Activated naive CD8-positive, alpha-beta T cell treated with anti-CD3 and anti-CD28 coated beads, Interleukin-2, amount 50 U/mL, for 24 hours (primary cell): ENCODE measurements at places on chromosomes 5 and 9.
A peak's percentile ranks its signal among the peaks of the same experiment; 100 is the strongest.

DNA sequence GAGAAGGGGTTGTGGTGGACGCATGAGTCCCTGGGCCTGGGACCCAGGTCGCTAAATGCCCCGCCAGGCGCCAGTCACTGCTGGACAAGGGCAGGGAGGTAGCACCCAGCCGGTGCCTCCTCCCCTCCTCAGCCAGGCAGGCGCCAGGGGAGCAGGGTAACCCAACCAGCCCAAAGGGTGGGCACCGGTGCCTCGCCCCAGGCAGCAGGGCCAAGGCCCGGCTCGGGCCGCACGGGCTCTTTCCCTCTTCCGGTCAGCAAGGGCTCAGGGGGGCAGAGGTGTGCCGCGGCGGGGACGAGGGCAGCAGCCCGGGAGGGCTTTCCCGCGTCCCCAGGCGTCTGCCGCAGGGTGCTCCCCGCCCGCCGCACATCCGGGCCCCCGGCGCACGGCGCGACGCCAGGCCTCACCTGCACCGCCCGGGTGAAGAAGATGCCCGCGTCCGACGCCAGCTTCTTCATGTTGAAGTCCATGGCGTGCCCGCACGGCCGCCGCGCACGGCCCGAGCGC is 393 bp downstream of the SH3GLB2 start:
- H3K4me3 ChIP-seq: peak overlapping the region; percentile 86
- H3K4me1 ChIP-seq: peaks cover 27% of the 10 kb centered on the region

GRCh38 chr5:59905188-59905587 is 11.7 kb upstream of the PDE4D start:
- no peak for DNase-seq
- H3K4me1 ChIP-seq: no peaks in the 10 kb centered on the region
- no peaks in the 10 kb centered on the region for H3K27me3 ChIP-seq

- DNase-seq: no peak
- no peak overlapping the region for H3K27ac ChIP-seq
- H3K36me3 ChIP-seq: no peaks in the 10 kb centered on the region
- H3K4me1 ChIP-seq: no peaks in the 10 kb centered on the region
- H3K27me3 ChIP-seq: no peaks in the 10 kb centered on the region
Observed at GRCh38 chr9:134223091-134223490, 58.7 kb upstream of the RNU6ATAC start.

GRCh38 chr9:110025551-110026170 is 182.3 kb downstream of the C9orf152 start:
- H3K27ac ChIP-seq: no peak overlapping the region
- no peak overlapping the region for H3K4me3 ChIP-seq
- DNase-seq: no peak
- H3K36me3 ChIP-seq: no peaks in the 10 kb centered on the region
- H3K4me1 ChIP-seq: peaks cover 19% of the 10 kb centered on the region

GRCh38 chr5:138967791-138968448 is 92.8 kb upstream of the LRRTM2 start:
- H3K4me1 ChIP-seq: no peaks in the 10 kb centered on the region
- no peak overlapping the region for H3K4me3 ChIP-seq
- no peaks in the 10 kb centered on the region for H3K36me3 ChIP-seq
- H3K27me3 ChIP-seq: no peaks in the 10 kb centered on the region

DNA sequence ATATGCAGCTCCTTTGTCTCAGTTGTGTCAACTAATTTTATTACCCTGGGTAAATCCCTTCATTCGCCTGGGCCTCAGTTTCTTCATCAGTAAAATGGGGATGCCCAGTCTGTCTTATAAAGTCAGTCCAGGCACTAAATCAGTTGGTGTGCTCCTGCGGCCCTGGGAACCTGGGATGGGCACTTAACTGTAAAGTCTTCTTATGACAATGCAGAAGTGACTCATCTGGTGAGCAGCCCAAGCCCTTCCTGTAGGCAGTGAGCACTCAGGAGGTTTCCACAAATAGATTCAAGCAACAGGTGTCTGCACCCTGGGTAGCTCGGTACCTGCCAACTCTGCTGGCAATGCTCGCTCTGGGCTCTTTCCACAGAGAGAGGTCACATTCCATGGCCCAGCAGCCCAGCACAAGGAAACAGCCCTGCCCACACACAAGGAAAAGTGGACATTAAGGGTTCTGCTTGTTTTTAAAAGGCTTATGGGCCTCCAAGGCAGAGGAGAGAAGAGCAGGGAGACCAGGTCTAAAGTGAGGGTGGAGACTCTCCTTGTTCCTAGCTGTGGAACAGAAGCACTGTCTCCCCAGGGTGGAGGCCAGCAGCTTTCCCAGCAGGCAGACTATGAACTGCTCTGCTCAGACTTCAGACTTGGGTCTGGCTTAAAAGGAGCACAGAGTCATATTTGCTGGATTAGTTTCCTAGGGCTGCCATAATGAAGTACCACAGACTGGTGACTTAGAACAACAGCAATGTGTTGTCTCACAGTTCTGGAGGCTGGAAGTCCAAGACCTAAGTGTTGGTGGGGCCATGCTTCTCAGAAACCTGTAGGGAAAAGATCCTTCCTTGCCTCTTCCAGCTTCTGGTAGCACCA is 89.7 kb upstream of the ADRA1B start:
- H3K4me3 ChIP-seq: no peak overlapping the region
- H3K36me3 ChIP-seq: no peaks in the 10 kb centered on the region
- H3K4me1 ChIP-seq: no peaks in the 10 kb centered on the region
- H3K27ac ChIP-seq: no peak overlapping the region
- no peak for DNase-seq

DNA sequence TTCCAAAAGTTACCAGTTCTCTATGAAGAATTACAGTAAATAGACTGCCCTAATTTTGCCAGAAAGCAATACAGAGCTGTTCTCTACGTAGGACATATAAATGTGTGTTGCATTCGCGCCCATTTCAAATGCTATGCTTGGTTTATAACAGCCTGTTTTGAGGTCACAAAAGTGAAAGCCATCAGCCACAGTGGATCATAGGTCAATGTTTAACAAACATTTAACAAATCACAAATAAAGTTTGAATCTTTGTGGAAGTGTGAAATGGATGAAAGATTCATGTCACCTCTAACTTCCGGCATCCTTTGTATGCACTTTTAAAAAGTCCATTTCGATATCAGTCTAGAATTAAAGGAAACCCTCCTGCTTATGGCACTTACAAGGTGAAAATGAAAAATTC is 371.3 kb downstream of the GLIS3 start:
- no peak for DNase-seq
- no peaks in the 10 kb centered on the region for H3K27me3 ChIP-seq
- peaks cover 17% of the 10 kb centered on the region for H3K4me1 ChIP-seq
- no peak overlapping the region for H3K4me3 ChIP-seq

DNA sequence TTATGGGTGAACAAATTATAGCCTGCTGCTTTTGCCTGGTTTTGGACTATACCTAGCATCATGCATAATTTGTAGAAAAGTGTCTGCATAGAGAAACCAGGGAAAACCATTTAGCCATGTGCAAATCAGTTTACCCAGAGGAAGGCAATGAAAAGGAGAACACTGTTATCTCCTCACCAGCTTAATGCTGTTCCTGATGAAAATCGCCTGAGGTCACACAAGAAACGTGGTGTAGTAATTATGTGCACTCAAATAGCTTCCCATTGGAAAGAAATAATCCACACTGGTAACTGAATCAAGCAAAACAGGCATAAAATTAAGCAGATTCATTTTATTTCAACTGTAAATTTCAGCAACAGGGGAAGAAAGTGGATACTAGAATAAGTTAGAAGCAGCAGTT is 51.7 kb upstream of the FAM240B start:
- no peak for DNase-seq
- no peaks in the 10 kb centered on the region for H3K4me1 ChIP-seq
- no peak overlapping the region for H3K4me3 ChIP-seq
- peaks cover 2% of the 10 kb centered on the region for H3K27me3 ChIP-seq

DNA sequence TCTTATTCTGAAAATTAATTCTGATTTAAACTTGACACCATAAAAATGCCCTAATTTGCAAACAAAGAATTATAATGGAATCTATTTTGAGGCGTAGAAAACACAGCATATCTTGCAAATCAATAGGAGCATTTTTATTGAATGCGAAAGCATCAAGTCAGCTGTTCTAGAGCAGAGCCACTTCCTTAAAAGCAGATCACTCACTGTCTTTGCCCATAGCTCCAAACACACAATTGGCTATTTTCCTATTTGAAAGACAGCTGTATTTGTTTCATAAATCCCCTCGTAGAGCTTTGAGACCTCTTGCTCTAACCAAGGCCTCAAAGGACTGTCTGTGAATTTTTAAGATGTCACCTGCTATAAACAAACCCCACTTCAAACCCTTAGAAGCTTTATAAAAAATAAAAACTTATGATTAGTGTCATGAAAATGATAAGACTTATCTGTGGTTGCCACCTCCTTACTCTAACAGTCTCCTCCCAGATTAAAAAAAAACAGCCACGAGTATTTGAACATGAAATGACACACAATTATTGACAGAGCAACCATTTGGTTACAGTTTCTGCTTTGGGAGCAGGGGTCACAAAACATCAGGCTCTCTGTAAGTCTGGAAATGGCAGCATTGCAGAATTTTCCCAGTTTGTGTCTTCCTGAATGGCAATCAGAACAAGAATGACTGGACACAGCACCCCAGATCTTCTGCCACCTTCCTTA is 75.6 kb upstream of the RASEF start:
- H3K36me3 ChIP-seq: no peaks in the 10 kb centered on the region
- no peak overlapping the region for H3K27ac ChIP-seq
- no peaks in the 10 kb centered on the region for H3K4me1 ChIP-seq
- peaks cover 2% of the 10 kb centered on the region for H3K27me3 ChIP-seq
- DNase-seq: no peak

DNA sequence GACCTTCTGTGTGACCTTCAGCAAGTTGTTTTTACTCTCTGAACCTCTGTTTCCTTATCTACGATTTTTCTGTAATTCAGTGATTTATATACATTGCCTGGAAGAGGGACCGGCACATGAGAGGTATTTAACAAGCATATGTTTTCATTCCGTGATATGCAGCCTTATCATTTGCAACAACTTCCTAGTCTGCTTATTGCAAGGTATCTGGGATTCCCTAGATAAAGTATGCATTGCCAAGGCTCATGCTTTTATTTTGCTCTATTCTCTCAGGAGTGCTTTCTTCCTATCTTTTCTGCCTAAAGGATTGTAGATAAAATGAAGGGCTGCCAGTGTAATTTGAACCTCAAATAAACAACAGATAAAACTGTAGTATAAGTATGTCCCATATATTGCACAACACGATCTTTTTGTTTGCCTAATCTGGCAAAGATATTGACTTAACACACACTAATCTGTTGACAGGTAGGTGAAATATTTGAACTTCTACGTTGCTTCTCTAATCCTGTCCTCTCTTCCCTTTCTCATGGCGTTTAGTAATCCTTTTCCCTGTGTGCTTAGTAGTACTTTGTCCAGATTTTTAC is 377.2 kb upstream of the TNC start:
- H3K36me3 ChIP-seq: no peaks in the 10 kb centered on the region
- no peak overlapping the region for H3K4me3 ChIP-seq
- no peak for DNase-seq
- H3K27me3 ChIP-seq: peaks cover 13% of the 10 kb centered on the region
- no peak overlapping the region for H3K27ac ChIP-seq

DNA sequence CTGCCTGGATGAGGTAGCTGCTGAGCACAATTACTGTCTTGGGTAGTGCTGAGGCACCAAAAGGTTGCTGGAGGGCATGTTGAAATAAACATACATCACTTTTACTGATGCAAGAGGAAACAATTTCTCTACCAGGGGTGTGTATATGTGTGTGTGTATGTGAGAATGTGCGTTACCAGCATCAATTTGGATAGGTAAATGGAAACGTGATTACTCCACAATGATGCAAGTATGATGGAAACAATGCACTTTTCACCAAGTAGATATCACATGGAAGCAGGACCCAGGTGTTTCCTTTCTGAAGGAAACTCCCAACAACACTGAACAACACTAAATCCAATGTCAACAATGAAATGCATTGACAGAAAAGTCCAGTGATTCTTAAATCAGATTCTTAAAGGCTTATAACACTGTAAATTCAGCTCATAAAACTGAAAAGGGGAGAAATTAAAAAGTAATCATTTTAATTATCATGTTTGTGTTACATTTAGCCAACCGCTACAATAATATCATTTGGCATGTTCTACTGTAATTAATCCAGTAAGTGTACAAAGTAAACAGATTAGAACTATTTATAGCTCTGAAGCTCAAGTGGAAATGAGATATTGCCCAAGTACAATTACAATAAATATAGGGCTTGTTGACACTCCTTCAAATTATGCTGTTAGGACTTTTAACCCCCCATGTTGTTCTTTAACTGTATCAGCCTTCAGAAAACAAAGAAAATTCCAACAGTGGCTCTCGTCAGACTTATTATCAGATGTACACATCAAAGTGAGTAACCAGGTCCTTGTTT is 25.3 kb downstream of the YIPF5 start:
- H3K27me3 ChIP-seq: peaks cover 6% of the 10 kb centered on the region
- no peak overlapping the region for H3K27ac ChIP-seq
- no peaks in the 10 kb centered on the region for H3K36me3 ChIP-seq
- H3K4me3 ChIP-seq: no peak overlapping the region

- H3K27me3 ChIP-seq: no peaks in the 10 kb centered on the region
- no peak for DNase-seq
- H3K36me3 ChIP-seq: no peaks in the 10 kb centered on the region
- no peak overlapping the region for H3K27ac ChIP-seq
- no peaks in the 10 kb centered on the region for H3K4me1 ChIP-seq
- no peak overlapping the region for H3K4me3 ChIP-seq
Observed at GRCh38 chr9:79154806-79155205, 417.0 kb upstream of the TLE4 start.
